ENCODE measurements at places on chromosomes 4 and X. TPM values are rescaled to one million over a fixed set of nuclear protein-coding genes. Genes with fewer than 3 reads are reported as not detected.

GRCh38 chr4:60911127-60911526, 289.0 kb upstream of the ADGRL3 start:
- no peak overlapping the region for H3K4me3 ChIP-seq
- no peak for DNase-seq
- H3K4me1 ChIP-seq = no peaks in the 10 kb centered on the region
- H3K27me3 ChIP-seq = no peaks in the 10 kb centered on the region
- H3K27ac ChIP-seq = no peak overlapping the region
- H3K36me3 ChIP-seq = no peaks in the 10 kb centered on the region

- no peaks in the 10 kb centered on the region for H3K36me3 ChIP-seq
- H3K4me1 ChIP-seq = no peaks in the 10 kb centered on the region
- H3K4me3 ChIP-seq = no peak overlapping the region
Measured at GRCh38 chr4:54660591-54660990, 2.8 kb downstream of the KIT start.

Gene SAGE1
- total RNA-seq = not detected

GRCh38 chr4:154998284-154998683, 210.2 kb upstream of the NPY2R start:
- no peaks in the 10 kb centered on the region for H3K4me1 ChIP-seq
- DNase-seq = peak; percentile 96
- H3K4me3 ChIP-seq = no peak overlapping the region
- H3K27me3 ChIP-seq = no peaks in the 10 kb centered on the region
- no peak overlapping the region for H3K27ac ChIP-seq

DNA sequence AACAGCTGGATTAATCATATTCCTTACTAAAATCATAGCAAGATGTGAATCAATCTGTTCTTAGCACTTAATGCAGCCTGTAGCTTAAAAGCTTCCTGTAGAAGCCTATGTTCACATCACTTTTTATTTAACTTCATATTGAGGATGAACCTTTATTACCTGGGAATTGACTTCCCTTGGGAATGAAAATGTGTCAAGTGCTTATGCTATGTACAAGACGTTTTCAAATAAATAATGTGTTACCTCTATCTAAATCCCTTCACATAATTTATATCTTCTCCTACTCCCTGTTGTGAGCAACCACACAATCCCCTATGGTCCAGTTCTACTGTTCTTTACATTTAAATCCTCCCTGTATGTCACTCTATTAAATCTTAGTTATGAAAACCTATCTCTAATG, 633.1 kb downstream of the FSTL5 start:
- no peaks in the 10 kb centered on the region for H3K4me1 ChIP-seq
- H3K27ac ChIP-seq = no peak overlapping the region
- no peak for DNase-seq
- no peaks in the 10 kb centered on the region for H3K27me3 ChIP-seq
- no peaks in the 10 kb centered on the region for H3K36me3 ChIP-seq

DNA sequence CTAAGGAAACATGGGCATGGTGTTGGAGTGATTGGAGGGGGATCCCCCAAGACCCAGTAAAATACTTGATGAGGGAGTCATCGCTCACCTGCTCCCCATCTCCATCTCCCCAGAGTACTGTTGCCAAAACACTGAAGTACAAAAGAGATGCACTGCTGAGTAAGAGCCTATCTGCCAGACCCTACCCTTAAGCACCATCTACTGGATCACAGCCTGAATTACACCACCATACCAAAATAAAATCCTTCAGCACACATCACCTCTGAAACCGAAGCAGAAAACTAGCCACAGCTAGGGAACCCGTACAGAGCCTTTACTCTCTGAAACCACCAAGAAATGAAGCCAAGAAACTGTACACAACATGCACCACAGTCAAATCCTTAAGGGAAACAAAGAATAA, 466.3 kb upstream of the ACTRT1 start:
- no peaks in the 10 kb centered on the region for H3K36me3 ChIP-seq
- no peak for DNase-seq
- H3K27ac ChIP-seq = no peak overlapping the region
- no peak overlapping the region for H3K4me3 ChIP-seq
- no peaks in the 10 kb centered on the region for H3K27me3 ChIP-seq

DNA sequence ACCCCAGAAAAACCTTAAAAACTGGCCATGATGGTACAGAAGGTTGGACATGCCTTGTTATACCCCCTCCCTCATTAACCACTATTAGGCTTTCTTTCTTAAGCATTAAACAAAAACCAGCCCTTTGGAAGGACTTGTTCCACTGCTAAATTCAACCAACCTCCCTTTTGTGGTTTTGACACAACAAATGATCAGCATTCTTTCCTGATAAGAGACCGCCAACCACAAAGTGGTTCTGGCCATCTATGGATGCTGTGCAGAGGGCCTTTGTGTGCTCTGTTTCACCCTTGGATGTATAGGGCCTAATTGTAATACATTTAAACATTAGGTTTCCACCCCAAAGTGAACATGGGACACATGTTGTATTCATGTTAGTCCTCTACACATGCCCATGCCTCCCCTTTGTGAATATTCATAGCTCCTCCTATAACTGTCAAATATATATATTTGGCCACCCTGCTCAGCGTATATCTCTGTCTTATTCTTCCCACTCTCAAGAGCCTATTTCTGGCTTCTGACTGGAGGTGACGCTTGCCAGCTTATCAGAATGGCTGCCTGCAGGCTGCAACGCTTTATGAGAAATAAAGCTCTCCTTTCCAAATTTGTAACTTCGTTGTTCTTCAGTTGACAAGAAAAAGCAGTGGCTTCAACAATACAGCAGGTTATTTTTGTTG, 126.6 kb downstream of the NPNT start:
- DNase-seq = no peak
- H3K27ac ChIP-seq = peak overlapping the region; percentile 46
- H3K4me3 ChIP-seq = no peak overlapping the region
- peaks cover 18% of the 10 kb centered on the region for H3K4me1 ChIP-seq

Gene CSAG2
- total RNA-seq = not detected

Gene GAB3
- total RNA-seq = 0.60 TPM

GRCh38 chr4:145453163-145453520, 28.5 kb upstream of the SMAD1 start:
- DNase-seq = no peak
- H3K4me1 ChIP-seq = no peaks in the 10 kb centered on the region
- no peaks in the 10 kb centered on the region for H3K27me3 ChIP-seq
- H3K4me3 ChIP-seq = no peak overlapping the region
- H3K36me3 ChIP-seq = no peaks in the 10 kb centered on the region

- H3K4me3 ChIP-seq = no peak overlapping the region
- H3K27me3 ChIP-seq = peaks cover 32% of the 10 kb centered on the region
- H3K36me3 ChIP-seq = no peaks in the 10 kb centered on the region
- no peak overlapping the region for H3K27ac ChIP-seq
- peaks cover 12% of the 10 kb centered on the region for H3K4me1 ChIP-seq
Measured at GRCh38 chr4:113951263-113951662, 28.2 kb downstream of the ARSJ start.

- H3K36me3 ChIP-seq = no peaks in the 10 kb centered on the region
- H3K4me3 ChIP-seq = no peak overlapping the region
- H3K4me1 ChIP-seq = no peaks in the 10 kb centered on the region
- no peaks in the 10 kb centered on the region for H3K27me3 ChIP-seq
- no peak for DNase-seq
Measured at GRCh38 chr4:14317351-14317750, 684.9 kb upstream of the CPEB2 start.

GRCh38 chr4:10619220-10619619, 65.3 kb downstream of the CLNK start:
- H3K36me3 ChIP-seq = no peaks in the 10 kb centered on the region
- no peak overlapping the region for H3K27ac ChIP-seq
- DNase-seq = no peak
- H3K4me3 ChIP-seq = no peak overlapping the region

GRCh38 chr4:161850631-161851030, 313.2 kb downstream of the FSTL5 start:
- H3K36me3 ChIP-seq = no peaks in the 10 kb centered on the region
- no peaks in the 10 kb centered on the region for H3K27me3 ChIP-seq

DNA sequence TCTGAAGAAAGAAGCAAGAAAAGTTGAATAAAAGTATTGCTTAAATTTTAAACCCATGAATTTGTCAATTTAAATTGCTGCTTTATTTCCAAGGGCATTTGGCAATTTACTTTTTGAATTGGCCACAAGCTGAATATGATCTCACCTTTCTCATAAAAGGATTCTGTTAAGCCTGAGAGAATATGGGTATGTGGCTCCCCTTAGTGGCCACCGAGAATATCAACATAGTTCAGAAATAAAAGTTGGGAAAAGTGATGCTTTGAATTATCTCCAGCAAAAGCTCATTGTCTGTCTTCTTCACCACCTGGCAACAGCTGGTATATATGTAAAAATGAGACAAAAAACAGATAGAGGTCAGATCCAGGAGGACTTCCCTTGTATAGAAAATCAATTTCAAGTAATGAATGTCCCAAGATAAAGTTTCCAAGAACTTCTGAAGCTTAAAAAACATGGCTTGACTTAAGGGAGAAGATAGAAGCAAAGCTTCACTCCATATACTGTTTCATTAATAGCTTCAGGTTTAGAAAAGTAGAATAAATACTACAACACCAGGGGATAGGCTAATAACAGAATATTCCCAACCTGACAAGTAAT, 290.7 kb upstream of the FAM241A start:
- H3K36me3 ChIP-seq = no peaks in the 10 kb centered on the region
- H3K4me3 ChIP-seq = no peak overlapping the region
- no peak overlapping the region for H3K27ac ChIP-seq
- DNase-seq = peak; percentile 59

DNA sequence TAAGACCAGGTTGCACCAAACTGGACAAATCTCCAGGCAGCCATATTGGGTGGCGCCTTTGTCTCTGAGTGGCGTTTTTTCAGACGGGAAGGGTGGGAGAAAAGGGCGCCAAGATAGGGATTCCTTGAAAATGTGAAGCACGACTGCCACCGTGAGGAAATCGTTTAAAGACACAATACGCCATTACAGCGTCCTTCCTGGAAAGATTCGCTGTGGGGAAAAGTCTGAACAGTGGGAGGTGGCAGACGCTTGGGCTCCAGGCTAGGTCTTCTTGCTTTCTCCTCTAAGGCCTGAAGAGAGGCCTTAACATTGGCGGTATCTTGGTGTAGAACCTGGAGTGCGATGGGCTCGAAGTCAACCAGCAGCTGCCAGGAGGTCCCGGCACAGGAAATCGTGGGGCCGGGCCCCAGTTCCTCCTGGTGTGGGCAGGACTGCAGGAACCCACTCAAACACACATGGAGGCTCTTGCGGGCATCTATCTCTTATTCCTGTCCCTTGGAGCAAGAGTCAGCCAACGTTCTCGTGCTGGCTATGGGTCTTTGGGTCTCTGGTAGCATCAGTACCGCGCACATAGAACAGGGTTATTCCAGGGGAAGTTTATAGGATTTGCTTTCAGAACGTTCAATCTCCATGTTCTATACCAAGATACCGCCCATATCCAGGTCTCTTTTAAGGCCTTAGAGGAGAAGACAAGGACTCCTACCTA, 208.8 kb downstream of the OR13H1 start:
- H3K27ac ChIP-seq = no peak overlapping the region
- H3K27me3 ChIP-seq = no peaks in the 10 kb centered on the region

Gene SLC6A14
- not detected for total RNA-seq

Gene TMEM35A
- total RNA-seq = 5.7 TPM

- peaks cover 27% of the 10 kb centered on the region for H3K4me1 ChIP-seq
- H3K27me3 ChIP-seq = no peaks in the 10 kb centered on the region
- no peak for DNase-seq
- H3K36me3 ChIP-seq = no peaks in the 10 kb centered on the region
Measured at GRCh38 chr4:76562836-76563453, 127.9 kb downstream of the SHROOM3 start.

DNA sequence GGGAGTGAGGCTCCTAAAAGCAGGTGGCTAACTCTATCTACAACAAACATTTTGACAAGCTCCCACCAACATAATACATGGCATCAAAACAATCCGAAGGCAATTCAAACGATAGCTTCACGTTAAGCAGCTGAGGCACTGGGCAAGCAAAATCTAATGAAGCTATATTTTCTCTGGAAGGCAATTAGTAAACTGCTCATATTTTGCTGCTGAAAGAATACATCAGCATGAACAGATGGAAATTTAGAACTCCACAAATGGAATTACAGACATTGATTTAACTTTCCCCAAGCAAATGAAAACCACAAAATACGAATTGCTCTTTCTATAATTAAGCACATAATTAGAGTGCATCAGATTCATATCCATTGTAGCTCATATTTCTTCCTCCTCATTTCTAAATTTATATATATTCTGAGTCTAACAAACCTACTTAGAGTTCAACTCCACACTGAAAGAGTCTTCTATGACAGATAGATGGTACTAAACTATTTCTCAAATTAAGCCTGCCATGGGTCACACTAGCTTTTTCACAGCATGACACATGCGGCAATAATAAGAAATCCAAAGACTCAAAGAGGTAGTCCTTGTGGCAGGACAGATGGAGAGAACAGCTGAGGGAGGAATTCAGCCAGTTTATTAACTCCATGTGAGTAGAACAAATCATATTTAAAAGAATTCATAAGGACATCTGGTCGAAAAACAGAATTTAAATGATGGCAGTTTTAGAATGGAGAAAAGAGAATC, 305.4 kb downstream of the MAPK10 start:
- H3K4me3 ChIP-seq = no peak overlapping the region
- H3K36me3 ChIP-seq = no peaks in the 10 kb centered on the region
- H3K27ac ChIP-seq = no peak overlapping the region
- H3K4me1 ChIP-seq = no peaks in the 10 kb centered on the region
- DNase-seq = no peak

DNA sequence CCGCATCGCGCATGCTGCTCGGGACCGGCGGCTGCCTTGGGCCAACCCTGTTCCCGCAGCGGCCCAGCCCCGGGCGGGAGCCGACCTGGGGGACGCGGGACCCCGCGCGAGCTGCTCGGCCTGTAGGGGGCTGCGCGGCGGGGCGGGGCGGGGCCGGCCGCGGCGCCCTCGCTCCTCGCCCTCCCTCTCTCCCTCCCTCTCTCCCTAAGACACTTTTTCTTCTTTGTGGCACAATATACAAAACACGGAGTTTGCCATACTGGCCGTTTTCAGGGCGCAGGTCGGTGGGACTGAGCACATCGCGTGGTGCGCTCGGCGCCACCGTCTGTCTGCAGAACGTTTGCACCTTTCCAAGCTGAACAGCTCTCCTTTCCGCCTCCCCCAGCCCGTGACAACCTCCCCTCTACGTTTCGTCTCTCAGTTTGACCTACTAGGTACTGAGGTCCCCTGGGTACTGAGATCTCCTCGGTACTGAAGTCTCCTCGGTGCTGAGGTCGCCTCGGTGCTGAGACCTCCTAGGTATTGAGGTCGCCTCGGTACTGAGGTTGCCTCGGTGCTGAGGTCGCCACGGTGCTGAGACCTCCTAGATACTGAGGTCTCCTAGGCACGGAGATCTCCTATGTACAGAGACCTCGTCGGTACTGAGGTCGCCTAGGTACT, 261.1 kb upstream of the PLCXD1 start:
- no peaks in the 10 kb centered on the region for H3K27me3 ChIP-seq
- no peaks in the 10 kb centered on the region for H3K4me1 ChIP-seq
- DNase-seq = no peak
- H3K27ac ChIP-seq = no peak overlapping the region

- no peak for DNase-seq
- no peak overlapping the region for H3K4me3 ChIP-seq
- H3K27ac ChIP-seq = no peak overlapping the region
- peaks cover 3% of the 10 kb centered on the region for H3K36me3 ChIP-seq
Measured at GRCh38 chr4:22474636-22475310, 41.1 kb downstream of the ADGRA3 start.

- no peaks in the 10 kb centered on the region for H3K27me3 ChIP-seq
- peaks cover 17% of the 10 kb centered on the region for H3K4me1 ChIP-seq
- no peak overlapping the region for H3K27ac ChIP-seq
- H3K4me3 ChIP-seq = no peak overlapping the region
Measured at GRCh38 chrX:44915361-44915868, 42.4 kb downstream of the KDM6A start.

Gene TBL1X
- total RNA-seq = 29.9 TPM

Gene SYN1
- 2.0 TPM for total RNA-seq

Gene RAB33A
- 2.8 TPM for total RNA-seq

GRCh38 chr4:107825072-107825824, 516 bp downstream of the SGMS2 start:
- H3K4me3 ChIP-seq = peak overlapping the region; percentile 69
- H3K4me1 ChIP-seq = no peaks in the 10 kb centered on the region
- peak; percentile 65 for DNase-seq

Gene XG
- total RNA-seq = not detected

Measured in cardiac muscle cell (in vitro differentiated cells and primary cell).